ENCODE measurements at places on chromosomes 4 and X.

DNA sequence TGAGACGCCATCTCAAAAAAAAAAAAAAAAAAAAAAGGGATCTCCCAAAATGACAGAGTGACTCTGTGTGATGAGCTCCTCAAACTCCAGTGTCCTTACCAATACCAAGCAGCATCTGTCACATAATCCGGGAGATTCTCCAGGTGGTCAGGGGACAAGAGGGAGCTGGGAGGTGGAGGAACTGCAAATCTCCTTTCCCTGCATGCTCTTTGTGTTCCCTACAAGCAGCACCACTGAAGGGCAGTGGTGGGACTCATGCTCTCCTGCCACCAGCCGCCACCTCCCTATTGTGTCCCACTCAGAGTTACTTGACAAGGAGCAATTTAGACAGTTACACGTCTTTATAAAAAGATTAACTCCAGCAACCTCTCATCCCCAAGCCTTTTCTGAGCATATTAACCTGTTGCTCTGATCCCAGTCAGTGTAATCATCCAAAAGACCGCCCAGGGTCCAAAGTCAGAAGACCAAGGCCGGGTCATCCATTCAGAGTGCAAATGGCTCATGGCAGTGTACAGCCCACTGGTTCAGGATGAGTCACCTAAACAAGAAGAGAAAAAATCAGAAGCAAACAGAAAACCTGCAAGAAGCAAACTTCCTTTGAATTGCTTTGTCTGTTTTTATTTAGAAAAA, 23.6 kb downstream of the MGST2 start:
- peaks cover 11% of the 10 kb centered on the region for H3K36me3 ChIP-seq
- no peak overlapping the region for H3K27ac ChIP-seq
- no peak overlapping the region for H3K4me3 ChIP-seq
- H3K4me1 ChIP-seq = peaks cover 27% of the 10 kb centered on the region
- no peak for DNase-seq

- no peak overlapping the region for H3K27ac ChIP-seq
- no peaks in the 10 kb centered on the region for H3K27me3 ChIP-seq
- H3K36me3 ChIP-seq = no peaks in the 10 kb centered on the region
- DNase-seq = no peak
- no peak overlapping the region for H3K4me3 ChIP-seq
- H3K4me1 ChIP-seq = peaks cover 6% of the 10 kb centered on the region
Observed at GRCh38 chrX:48834383-48834709, 1.1 kb downstream of the PCSK1N start.

- no peak overlapping the region for H3K27ac ChIP-seq
- no peak for DNase-seq
- no peaks in the 10 kb centered on the region for H3K36me3 ChIP-seq
- H3K4me1 ChIP-seq = no peaks in the 10 kb centered on the region
- H3K27me3 ChIP-seq = no peaks in the 10 kb centered on the region
Observed at GRCh38 chr4:1261107-1261928, 12.4 kb upstream of the CTBP1 start.

- H3K36me3 ChIP-seq = no peaks in the 10 kb centered on the region
- no peak overlapping the region for H3K27ac ChIP-seq
- H3K4me1 ChIP-seq = no peaks in the 10 kb centered on the region
- H3K27me3 ChIP-seq = no peaks in the 10 kb centered on the region
- no peak overlapping the region for H3K4me3 ChIP-seq
Observed at GRCh38 chrX:2756548-2756947, 4.7 kb downstream of the XG start.

GRCh38 chr4:126533146-126533805, 1099.5 kb upstream of the INTU start:
- no peak for DNase-seq
- H3K36me3 ChIP-seq = no peaks in the 10 kb centered on the region
- no peak overlapping the region for H3K27ac ChIP-seq
- no peaks in the 10 kb centered on the region for H3K4me1 ChIP-seq
- H3K4me3 ChIP-seq = no peak overlapping the region

- H3K4me1 ChIP-seq = no peaks in the 10 kb centered on the region
- no peak for DNase-seq
- no peaks in the 10 kb centered on the region for H3K36me3 ChIP-seq
- H3K27ac ChIP-seq = no peak overlapping the region
- no peak overlapping the region for H3K4me3 ChIP-seq
Observed at GRCh38 chr4:58138786-58139668, 1028.8 kb upstream of the IGFBP7 start.

DNA sequence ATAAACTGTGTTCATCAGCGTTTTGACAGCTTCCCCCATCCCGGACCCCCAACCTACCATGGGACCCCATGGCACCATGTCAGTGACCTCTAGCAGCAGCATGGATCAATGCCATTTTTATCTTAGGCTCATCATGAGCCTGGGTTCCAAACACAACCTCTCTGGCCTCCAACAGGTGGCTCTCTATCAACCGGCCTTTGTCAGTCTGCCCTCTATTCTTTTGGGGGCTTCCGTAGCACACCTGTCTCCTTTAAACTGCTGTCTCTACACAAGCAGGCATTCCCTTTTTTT, 721 bp upstream of the TMEM150C start:
- H3K4me1 ChIP-seq = no peaks in the 10 kb centered on the region
- no peaks in the 10 kb centered on the region for H3K36me3 ChIP-seq
- no peak overlapping the region for H3K27ac ChIP-seq

GRCh38 chrX:78997870-78998558, 52.8 kb downstream of the P2RY10 start:
- no peak overlapping the region for H3K27ac ChIP-seq
- H3K4me3 ChIP-seq = no peak overlapping the region
- no peaks in the 10 kb centered on the region for H3K4me1 ChIP-seq
- DNase-seq = no peak
- H3K27me3 ChIP-seq = no peaks in the 10 kb centered on the region

DNA sequence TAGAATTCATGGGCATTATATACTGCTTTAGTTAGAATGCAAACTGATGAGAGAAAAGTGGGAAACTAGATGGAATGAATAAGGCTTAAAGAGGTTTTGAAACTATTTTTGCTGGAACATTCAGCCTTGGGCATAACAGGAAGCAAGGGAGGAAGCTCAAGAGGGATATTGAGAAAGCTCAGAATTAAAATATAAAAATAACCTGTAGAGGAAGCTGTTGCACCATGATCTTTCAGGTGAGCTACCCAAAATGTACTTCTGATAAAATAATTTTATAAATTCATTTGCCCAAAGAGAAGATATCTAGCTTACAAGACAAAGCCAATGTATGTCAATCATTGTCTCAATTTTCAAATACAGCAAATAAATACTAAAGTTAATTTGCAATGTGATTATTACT, 11.3 kb downstream of the GC start:
- H3K36me3 ChIP-seq = no peaks in the 10 kb centered on the region
- no peak overlapping the region for H3K4me3 ChIP-seq
- H3K4me1 ChIP-seq = no peaks in the 10 kb centered on the region
- no peak for DNase-seq
- no peaks in the 10 kb centered on the region for H3K27me3 ChIP-seq
- no peak overlapping the region for H3K27ac ChIP-seq

DNA sequence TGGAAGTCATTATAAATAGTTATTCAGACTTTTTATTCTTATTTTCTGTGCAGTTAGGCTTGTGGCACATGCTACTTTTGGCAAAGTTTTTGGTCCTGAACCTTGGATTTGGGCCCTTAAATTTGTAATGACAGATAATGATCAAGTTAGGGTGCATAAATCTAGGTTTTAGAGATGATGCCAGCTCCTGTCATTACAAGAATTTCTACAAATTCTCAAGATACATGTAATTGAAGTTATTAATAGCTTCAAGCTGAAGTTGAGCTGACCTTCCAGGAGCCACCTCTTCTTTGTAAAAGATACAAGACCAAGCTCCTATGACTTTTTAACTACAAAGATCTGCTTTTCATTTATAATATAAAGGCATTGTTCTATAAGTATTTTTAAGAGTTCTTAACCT, 255.6 kb upstream of the UGT8 start:
- no peak for DNase-seq
- no peak overlapping the region for H3K27ac ChIP-seq
- no peak overlapping the region for H3K4me3 ChIP-seq
- no peaks in the 10 kb centered on the region for H3K36me3 ChIP-seq
- no peaks in the 10 kb centered on the region for H3K4me1 ChIP-seq

GRCh38 chr4:183326853-183327252, 4.6 kb upstream of the CLDN24 start:
- no peak for DNase-seq
- no peak overlapping the region for H3K27ac ChIP-seq
- H3K4me1 ChIP-seq = no peaks in the 10 kb centered on the region

GRCh38 chrX:154458954-154459778, 1.1 kb downstream of the PLXNA3 start:
- no peaks in the 10 kb centered on the region for H3K27me3 ChIP-seq
- peaks cover under 1% of the 10 kb centered on the region for H3K36me3 ChIP-seq
- H3K4me1 ChIP-seq = peaks cover 11% of the 10 kb centered on the region

- no peaks in the 10 kb centered on the region for H3K4me1 ChIP-seq
- no peaks in the 10 kb centered on the region for H3K27me3 ChIP-seq
- DNase-seq = no peak
- no peak overlapping the region for H3K4me3 ChIP-seq
- no peaks in the 10 kb centered on the region for H3K36me3 ChIP-seq
Observed at GRCh38 chrX:114903618-114904017, 113.8 kb downstream of the IL13RA2 start.

- no peaks in the 10 kb centered on the region for H3K4me1 ChIP-seq
- H3K36me3 ChIP-seq = no peaks in the 10 kb centered on the region
- no peaks in the 10 kb centered on the region for H3K27me3 ChIP-seq
- no peak overlapping the region for H3K4me3 ChIP-seq
- no peak for DNase-seq
- no peak overlapping the region for H3K27ac ChIP-seq
Observed at GRCh38 chr4:21921526-21922180, 26.9 kb downstream of the KCNIP4 start.

DNA sequence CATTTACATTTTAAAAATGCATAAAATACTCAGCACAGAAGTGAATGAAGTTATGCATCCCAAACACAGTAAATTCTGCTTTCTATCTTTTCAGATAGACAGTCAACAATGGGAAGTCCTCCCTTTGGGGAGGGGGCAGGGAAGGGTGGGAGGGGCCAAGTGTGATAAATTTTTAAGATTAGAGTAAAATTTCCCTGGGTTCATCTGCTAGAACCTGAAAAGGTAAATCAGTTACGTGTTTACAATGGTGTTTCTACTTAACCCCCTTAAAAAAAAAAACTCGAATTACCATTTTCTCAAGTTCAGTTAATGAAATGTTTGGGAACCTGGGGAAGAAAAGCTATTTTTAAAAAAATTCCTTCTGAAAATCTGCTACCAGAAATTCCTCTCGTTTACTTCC, 9.1 kb downstream of the PITX2 start:
- H3K27ac ChIP-seq = no peak overlapping the region
- H3K27me3 ChIP-seq = peaks cover 8% of the 10 kb centered on the region
- peaks cover 21% of the 10 kb centered on the region for H3K4me1 ChIP-seq
- DNase-seq = no peak
- no peaks in the 10 kb centered on the region for H3K36me3 ChIP-seq

DNA sequence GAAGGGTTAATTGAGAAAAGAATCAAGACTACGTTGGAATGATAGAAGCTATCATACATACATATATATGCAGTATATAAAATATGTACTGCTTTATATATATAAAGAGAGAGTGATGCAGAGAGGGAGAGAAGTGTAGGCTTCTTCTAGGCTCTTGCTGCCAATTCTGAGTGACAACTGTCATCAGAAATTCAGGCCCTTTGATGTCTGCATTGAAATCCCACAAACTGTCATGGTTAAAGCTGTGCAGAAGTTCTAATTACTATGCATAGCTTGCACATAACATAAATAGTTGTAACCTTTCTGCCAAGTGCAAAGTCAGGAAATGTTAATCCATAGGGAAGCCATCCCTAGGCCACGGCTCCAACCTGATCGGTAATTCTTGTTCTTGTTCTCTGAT, 251.0 kb downstream of the STIM2 start:
- H3K4me1 ChIP-seq = no peaks in the 10 kb centered on the region
- DNase-seq = no peak
- H3K27ac ChIP-seq = no peak overlapping the region
- H3K27me3 ChIP-seq = no peaks in the 10 kb centered on the region

GRCh38 chr4:76881375-76881774, 16.6 kb downstream of the SOWAHB start:
- DNase-seq = no peak
- H3K4me3 ChIP-seq = no peak overlapping the region
- no peaks in the 10 kb centered on the region for H3K27me3 ChIP-seq

DNA sequence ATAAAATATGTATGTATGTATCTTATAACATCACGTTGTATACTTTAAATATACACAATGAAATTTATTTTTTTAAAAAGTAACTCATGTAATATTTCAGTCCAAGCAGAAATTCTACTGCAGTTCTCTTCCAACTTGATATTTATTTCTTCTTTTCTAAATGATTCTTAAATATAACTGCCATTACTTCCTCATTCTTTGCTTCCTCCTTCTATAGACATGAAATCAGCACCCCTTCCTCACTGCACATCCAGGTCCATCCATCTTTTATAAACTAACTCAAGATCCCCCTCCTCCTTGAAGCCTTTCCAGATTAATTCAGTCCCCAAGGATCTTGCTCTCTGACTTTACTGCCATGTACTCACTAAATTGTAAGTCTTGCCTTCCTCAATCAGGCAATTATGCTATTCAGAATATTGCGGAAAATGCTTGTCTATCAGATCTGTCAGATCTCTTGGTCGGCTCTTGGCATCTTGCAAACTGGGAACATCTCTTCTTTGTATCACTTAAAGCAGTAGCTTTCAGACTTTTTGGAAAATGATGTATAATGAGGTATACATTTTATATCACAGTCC, 3.7 kb downstream of the GPRIN3 start:
- DNase-seq = no peak
- no peaks in the 10 kb centered on the region for H3K36me3 ChIP-seq
- H3K27ac ChIP-seq = no peak overlapping the region
- H3K4me3 ChIP-seq = no peak overlapping the region
- H3K4me1 ChIP-seq = no peaks in the 10 kb centered on the region

- no peaks in the 10 kb centered on the region for H3K4me1 ChIP-seq
- no peaks in the 10 kb centered on the region for H3K36me3 ChIP-seq
- H3K27me3 ChIP-seq = no peaks in the 10 kb centered on the region
- H3K4me3 ChIP-seq = no peak overlapping the region
- no peak overlapping the region for H3K27ac ChIP-seq
- no peak for DNase-seq
Observed at GRCh38 chrX:120316587-120317283, 5.5 kb upstream of the TMEM255A start.

GRCh38 chr4:126532527-126532926, 1100.2 kb upstream of the INTU start:
- H3K4me3 ChIP-seq = no peak overlapping the region
- no peaks in the 10 kb centered on the region for H3K27me3 ChIP-seq
- no peaks in the 10 kb centered on the region for H3K4me1 ChIP-seq
- H3K27ac ChIP-seq = no peak overlapping the region
- no peaks in the 10 kb centered on the region for H3K36me3 ChIP-seq

DNA sequence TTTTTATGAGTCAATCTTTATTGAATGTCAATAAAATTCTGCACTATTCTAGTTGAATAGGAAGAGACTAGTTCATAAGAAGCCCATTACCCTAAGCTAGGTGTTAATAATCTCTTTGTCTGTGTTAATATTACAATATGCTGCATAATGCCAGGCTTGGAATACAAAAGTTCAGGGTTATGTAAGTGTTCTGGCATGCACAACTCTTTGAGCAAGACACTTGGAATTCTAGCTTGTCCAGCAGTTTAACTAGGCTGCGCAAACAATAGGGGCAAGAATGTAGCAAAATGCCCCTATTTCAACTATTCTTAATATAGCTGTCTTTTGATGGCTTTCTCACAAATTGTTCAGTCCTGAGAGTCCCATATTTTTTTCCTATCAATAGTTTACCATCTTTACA, 31.3 kb upstream of the ETNPPL start:
- no peaks in the 10 kb centered on the region for H3K36me3 ChIP-seq
- peaks cover 11% of the 10 kb centered on the region for H3K4me1 ChIP-seq
- H3K27ac ChIP-seq = no peak overlapping the region
- H3K27me3 ChIP-seq = no peaks in the 10 kb centered on the region
